ENCODE measurements at places on chromosomes 6 and 20.

DNA sequence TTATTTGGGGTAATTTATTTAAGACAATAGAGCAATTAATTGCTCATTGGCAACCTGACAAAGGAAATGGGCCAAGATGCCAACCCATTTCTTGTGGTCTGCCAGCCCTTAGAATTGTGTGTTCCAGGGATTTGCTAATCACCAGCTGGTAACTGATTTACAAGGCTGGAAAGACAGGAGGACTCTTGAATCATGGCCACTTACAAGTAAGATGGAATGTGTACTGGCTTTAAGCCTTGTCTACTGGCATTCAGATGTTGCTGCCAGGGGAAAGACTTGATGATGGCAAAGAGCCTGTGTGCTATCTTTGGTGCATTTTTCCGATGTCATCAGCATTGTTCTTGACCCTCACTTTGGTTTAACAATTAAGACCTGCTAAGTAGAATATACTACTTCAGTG is 91.0 kb downstream of the BCKDHB start:
- no peak for DNase-seq

- DNase-seq, result no peak
Measured at GRCh38 chr6:109870089-109870410, 108.1 kb upstream of the GPR6 start.

DNA sequence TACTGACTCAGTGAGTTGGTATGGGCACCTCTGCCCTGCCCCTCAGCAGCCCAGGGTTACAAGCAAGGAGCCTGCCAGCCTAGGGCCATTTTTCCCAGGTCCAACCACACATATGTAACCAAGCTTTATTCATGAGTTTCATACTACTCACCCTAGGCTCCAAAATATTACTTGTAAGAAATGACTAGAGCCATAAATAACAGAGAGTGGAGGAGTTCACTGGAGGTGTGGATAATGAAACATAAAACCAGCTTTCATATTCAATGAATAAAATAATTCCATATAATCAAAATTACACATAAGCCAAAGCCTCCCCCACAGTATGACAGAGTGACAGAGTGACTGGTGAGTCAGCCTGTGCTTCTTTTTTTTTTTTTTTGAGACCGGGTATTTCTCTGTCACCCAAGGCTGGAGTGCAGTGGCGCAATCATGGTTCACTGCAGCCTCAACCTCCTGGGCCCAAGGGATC is 229.8 kb upstream of the SASH1 start:
- peak; percentile 66 for DNase-seq

GRCh38 chr6:74597840-74598239 is 608.0 kb downstream of the COL12A1 start:
- DNase-seq, result no peak

DNA sequence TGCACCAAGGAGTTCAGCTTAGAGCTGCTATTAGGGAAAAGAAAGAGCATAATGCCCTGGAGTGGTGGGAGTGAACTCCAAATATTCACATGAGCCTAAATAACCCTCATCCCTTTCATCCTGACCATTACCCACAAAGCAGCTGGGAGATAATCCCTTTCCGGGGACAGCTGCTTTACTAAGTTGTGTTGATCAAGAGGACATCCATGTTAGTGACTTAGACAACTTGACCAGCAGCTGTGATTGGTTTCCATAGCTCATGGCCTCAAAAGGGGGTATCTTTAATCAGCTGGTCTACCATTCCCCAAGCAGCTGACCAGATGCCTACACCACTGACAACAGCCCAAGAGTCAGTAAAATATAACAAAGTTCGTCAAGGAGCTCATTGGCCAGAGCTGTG is 75.8 kb upstream of the LY86 start:
- DNase-seq, result no peak

DNA sequence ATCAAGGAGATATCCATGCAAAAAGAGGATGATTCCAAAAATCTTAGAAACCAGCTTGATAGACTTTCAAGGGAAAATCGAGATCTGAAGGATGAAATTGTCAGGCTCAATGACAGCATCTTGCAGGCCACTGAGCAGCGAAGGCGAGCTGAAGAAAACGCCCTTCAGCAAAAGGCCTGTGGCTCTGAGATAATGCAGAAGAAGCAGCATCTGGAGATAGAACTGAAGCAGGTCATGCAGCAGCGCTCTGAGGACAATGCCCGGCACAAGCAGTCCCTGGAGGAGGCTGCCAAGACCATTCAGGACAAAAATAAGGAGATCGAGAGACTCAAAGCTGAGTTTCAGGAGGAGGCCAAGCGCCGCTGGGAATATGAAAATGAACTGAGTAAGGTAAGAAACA is 10.1 kb upstream of the SNRNP48 start:
- no peak for DNase-seq

- no peak for DNase-seq
Measured at GRCh38 chr6:143279385-143279784, 171.1 kb downstream of the ADAT2 start.

DNA sequence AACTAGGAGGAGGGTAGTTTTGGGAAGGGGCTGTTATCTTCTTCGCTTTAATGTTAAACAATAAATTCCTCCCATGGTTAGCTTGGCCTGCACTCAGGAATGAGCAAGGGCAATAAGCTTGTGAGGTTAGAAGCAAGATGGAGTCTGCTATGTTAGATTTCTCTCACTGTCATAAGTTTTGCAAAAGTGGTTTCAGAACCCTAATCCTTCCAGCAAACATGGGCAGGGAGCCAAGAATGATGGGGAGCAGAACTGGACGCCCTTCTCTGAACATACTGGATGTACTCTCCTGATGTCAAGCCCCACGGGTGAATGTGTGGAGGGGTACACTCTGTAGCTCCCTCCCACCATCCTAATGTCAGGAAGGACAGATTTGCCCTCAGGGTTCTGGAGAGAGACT is 22.3 kb downstream of the C6orf163 start:
- DNase-seq, result no peak

GRCh38 chr6:111812060-111813038 is 60.9 kb downstream of the FYN start:
- no peak for DNase-seq

- DNase-seq, result no peak
Measured at GRCh38 chr20:61767761-61768494, 297.8 kb downstream of the TAF4 start.

DNA sequence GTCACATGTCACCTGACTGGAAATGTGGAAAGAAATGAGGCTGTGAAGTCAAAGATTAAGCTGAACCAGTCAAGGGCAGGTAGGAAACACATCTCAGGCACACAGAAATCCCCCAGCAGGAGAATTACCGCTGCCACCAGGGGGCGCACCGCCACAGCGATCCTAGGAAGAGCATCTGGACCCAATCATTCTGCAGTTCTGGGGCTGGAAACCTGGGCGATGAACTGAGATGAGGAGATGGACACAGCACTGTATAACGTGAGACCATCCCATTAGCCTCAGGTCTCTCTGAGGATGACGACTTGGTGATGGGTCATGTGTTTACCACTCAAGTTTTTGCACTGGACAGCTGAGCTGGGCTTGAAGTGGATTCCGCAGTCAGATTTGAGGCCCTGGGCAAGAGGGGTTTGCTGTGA is 6.5 kb upstream of the SLC24A3 start:
- DNase-seq, result peak; percentile 31

GRCh38 chr6:17012421-17013225 is 89.2 kb upstream of the STMND1 start:
- no peak for DNase-seq

- DNase-seq, result peak; percentile 3
Measured at GRCh38 chr20:3687655-3688054, 5.8 kb upstream of the ADAM33 start.

DNA sequence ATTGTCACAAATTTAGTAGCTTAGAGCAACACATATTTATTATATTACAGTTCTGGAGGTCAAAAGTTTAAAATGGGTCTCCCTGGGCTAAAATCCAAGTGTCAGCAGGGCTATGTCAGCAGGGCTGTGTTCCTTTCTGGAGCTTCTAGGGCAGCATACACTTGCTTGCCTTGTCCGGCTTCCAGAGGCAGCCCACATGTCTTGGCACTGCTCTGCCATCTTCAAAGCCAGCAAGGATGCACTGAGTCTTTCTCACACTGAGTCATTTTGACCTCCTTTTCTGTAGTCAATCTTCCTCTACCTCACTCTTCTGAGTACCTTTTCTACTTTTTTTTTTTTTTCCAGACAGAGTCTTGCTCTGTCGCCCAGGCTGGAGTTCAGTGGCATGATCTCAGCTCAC is 39.0 kb downstream of the ADGRF4 start:
- DNase-seq, result no peak

Data from MV-4-11 (cell line).